Fibroblast of the aortic adventitia (primary cell): ENCODE measurements at places on chromosomes 13 and 19.

GRCh38 chr13:30997697-30998096 is 65.2 kb downstream of the TEX26 start:
- DNase-seq = no peak

GRCh38 chr13:71079638-71080037 is 787.4 kb downstream of the DACH1 start:
- DNase-seq = no peak

DNA sequence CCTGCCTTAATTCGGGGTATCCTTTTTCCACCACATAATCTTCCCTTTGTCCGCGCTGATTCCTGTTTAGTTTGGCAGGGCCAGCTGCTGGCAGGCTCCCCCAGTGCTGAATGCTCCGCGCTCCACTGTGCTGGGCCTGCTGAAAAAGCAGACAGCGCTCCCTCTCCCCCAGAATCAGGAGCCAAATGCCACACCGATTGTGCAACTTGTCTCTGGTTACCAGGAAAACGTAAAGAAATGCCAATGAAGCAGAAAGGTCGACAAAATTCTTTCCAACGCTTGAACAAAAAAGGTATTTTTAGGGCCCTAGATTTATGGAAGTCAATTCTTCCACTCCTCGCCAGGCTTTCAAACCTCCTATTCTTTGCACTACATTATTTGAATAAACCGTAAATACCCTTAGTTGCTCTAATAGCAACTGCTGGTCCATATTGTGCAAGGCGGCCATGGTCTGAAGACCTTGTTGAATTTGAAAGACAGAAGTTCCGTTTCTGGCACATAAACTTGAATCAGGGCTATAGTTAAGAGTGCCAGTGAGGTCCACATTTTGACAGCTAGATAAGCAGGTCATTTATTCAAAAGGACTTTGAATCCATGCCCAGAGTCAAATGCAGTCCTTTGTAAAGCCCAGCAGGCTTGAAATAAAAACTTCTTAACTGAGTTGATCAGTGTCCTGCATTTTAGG is 206.7 kb upstream of the RFC3 start:
- peak; percentile 86 for DNase-seq

GRCh38 chr13:36918246-36919131 is 1.5 kb downstream of the SMAD9 start:
- peak; percentile 40 for DNase-seq

GRCh38 chr13:110012102-110012739 is 225.8 kb upstream of the IRS2 start:
- peak; percentile 96 for DNase-seq

DNA sequence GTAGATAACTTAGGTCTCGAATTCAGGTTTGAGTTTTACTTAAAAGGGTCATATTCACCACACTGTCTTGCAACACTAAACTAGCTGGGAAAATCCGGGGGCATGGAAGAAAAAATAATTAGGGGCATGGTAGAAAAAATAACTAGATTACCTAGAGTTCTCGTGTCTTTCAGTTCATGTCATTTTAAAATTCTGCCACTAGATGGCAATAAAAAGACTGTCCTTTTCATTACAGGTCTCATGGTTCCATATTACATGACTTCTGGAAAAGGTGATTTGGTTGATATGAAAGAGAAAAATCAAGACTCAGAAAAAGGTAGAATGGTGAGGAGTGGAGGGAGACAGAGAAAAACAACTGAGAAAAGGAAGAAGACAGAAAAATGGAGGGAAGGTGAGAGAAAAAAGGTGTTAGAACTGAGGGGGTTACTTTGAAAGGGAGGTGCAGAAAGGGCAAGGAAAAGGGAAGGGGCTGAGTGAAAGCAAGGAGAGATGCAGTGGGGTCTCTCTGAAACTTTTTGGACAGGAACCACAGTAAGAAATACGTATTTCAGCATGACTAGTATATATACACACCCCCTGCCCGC is 299.0 kb downstream of the KLF12 start:
- peak; percentile 66 for DNase-seq

DNA sequence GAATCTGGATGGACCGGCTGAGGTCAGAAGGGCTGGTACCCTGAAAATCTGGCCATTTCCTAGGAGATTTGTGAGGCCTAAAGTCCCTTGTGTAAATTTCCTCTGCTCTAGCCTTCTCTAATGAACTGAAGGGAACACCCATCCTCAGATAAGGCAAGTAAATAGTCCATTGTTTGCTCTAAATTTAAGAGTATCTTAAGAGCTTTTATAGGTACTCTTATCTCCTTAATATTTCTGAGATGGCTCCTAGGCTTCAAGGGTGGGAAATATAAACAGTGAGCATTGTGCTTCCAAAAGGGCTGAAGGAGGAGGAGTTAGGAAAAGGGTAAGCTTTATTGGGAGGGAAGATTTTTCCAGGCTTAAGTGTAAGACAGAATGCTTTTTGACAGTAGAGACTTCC is 148.7 kb upstream of the EDNRB start:
- DNase-seq = no peak

DNA sequence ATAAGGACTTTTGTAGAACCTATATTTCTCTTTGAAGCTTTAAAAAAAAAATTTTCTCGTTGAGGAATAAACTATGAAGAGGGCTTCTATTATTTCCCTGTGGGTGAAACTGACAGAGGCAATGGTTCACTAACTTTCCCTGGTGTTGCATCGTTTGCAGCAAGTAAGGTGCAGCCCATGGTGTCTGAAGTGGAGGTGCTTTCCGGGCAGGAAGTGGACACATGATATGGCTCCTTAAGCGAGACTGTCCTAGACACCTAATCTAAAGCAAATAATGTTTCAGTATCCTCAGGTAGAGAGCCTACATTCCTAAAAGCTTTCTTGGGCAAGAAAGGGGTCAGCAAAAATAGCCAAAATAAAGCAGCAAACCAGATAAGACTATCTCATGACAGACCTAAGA is 437.6 kb upstream of the ARGLU1 start:
- no peak for DNase-seq
